Effector memory CD4-positive, alpha-beta T cell (primary cell): ENCODE measurements at places on chromosomes 12 and 14.

- no peak for DNase-seq
Measured at GRCh38 chr12:55067701-55068100, 47.9 kb downstream of the NEUROD4 start.

DNA sequence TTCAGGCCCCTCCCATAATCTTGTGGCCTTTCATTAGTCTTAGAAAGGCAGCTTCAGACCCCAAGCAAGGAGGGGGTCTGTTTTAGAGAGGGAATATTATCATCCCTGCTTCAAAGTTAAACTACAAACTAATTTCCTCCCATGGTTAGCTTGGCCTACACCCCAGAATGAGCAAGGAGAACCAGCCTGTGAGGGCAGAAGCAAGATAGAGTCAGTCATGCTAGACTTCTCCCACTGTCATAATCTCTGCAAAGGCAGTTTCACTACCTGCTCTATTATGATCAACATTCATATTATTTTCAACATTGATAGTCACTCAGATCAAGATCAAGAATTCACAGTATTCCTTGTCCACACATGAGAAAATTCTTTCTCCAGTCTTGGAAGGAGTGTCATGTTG is 105.1 kb downstream of the GXYLT1 start:
- no peak for DNase-seq

GRCh38 chr12:101287357-101287756 is 7.5 kb downstream of the UTP20 start:
- DNase-seq, result no peak

GRCh38 chr12:5085896-5086295 is 42.2 kb downstream of the KCNA5 start:
- DNase-seq, result no peak

DNA sequence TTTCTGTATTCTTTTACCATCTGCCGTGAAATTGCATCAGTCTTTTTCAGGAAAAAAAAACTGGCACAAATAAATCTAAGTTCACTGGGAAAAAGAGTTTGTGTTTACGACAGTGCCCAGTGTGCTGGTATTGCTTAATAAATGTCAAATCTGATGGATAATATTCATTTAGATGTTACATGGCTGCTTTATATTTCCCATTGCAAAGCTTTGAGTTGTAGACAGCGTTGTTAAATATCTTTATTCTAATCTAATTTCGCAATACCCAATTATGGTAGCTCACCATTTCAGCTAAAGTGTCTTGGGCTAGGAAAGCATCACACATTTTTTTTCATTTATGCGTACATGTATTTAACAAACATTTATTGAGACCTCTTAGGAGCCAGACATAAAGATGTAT is 1994.5 kb upstream of the FLRT2 start:
- no peak for DNase-seq

DNA sequence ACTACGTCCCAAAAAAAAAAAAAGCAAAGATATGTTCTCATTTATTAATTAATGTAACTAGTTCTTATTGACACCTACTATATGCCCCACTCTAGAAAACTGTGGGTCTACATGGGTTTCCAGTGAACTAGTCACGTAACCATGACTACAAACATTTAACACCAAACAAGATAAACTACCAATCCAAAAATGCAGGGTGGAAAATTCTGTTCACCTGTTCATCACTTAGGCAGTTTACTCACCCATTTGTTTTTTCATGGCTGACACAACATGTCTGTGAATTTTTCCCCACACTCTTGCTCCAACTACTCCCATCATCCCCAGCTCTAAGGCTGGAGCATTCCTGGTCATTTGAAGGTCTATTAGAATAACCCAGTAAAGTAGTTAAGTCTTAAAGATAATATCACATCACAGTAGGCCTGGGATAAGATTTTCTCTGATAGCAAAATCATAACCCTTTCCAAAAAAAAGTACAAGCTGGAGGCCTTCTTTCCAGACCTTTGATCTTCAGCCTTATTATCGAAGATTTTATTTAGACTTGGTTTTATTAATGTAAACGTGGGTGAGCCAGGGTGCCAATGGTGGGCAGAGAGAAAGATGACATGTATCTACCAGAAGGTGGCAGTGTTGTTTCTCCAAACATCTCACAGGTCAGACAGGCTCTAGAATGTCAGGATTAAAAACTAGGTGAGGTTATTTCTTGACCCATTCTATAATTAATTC is 61.6 kb upstream of the DAAM1 start:
- DNase-seq, result no peak

DNA sequence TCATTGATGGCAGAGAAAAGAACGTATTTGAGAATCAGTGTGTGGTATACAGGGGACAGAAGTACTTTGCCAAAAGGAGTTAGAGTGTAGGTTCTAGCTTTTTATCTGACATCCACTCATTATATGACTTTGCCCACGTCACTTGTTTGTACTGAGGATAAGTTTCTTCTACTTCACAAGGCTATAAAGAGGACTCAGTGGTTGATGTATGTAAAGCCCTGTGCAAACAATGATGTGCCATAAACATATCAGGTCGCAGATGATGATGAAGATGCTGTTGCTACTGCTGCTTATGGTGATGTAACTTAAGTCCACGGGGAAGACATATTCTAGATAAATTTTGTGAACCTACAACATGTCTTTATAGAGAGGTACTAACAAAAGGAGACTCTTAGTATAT is 66.3 kb downstream of the TRHDE start:
- DNase-seq, result no peak

DNA sequence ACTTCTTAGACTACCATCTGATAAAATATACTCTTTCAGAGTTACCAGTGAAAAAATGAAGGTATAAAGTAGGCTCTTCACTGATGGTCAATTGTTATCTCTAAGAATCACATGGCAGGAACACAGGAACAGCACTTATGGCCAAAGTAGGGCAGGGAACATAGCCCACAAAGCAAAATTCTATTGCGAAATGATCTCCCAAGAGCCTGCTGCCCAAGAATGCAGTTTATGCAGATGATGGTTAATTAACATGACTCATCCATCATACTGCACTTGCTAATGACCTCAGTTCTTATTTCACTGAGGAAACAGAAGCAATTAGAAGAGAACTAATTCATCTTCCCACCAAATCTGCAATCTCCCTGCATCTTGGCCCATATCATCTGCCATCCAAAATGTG is 133.8 kb downstream of the SLC2A13 start:
- DNase-seq, result no peak

GRCh38 chr12:120015313-120015712 is 26.3 kb downstream of the BICDL1 start:
- peak; percentile 46 for DNase-seq

GRCh38 chr12:79747274-79747673 is 56.5 kb upstream of the PAWR start:
- no peak for DNase-seq

DNA sequence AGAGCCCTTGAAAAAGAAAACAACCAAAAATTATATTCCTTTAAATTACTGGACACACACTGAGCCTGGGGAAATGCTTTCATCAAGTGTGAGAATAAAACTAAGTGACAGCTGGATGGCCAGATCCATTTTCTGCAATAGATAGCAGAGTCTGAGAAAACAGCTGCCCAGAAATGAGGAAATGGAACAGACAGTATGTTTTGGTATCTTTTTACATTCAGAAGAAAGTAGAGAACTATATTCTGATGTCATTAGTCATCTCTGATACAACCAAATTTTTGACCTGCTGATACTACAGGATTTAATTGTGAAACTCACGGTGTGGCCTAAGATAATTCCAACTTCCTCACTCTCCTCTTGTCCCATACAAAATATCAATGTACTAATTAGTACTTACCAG is 78.2 kb downstream of the HMGA2 start:
- no peak for DNase-seq
